ENCODE measurements at places on chromosomes 3 and 15.
A peak's percentile ranks its signal among the peaks of the same experiment; 100 is the strongest.

GRCh38 chr3:43768381-43768973 lies 77.7 kb downstream of the ABHD5 start:
- no peak for DNase-seq

DNA sequence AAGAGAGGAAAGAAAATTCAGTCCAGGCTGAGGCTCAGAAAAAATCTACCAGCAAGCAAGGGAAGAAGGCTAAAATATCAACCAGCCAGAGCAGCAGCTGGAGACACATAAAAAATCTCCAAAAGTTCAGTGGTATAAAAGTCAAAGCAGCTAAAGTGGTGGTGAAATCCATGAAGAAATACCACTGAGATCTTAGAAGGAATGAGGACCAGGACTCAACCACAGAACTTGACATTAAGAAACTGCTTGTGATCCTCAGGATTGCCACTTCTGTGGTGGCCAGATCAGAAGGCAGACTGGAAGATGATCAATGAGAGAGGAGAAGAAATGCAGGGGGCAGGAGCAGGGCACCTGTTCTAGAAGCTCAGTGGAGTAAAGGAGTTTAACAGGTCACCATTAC lies 22.5 kb downstream of the CNTN3 start:
- no peak for DNase-seq

DNA sequence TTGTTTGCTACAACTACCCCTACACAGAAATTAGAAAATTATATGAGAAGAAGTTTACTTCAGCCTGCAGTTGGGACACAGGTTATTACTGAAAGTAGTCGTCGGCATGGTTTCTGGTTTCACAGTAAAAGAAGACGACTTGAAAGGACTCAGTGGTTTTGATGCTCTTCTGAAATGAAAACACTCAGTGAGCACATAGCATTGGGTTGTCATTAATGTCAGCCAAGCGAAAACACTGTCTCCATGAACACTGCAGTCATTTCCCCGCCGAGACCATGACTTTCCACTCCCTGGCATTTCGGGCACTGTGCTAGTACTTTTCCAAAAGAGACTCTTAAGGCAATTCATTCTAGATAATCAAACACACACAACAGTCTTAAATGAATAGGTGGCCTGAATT lies 69.2 kb upstream of the ICE2 start:
- no peak for DNase-seq

DNA sequence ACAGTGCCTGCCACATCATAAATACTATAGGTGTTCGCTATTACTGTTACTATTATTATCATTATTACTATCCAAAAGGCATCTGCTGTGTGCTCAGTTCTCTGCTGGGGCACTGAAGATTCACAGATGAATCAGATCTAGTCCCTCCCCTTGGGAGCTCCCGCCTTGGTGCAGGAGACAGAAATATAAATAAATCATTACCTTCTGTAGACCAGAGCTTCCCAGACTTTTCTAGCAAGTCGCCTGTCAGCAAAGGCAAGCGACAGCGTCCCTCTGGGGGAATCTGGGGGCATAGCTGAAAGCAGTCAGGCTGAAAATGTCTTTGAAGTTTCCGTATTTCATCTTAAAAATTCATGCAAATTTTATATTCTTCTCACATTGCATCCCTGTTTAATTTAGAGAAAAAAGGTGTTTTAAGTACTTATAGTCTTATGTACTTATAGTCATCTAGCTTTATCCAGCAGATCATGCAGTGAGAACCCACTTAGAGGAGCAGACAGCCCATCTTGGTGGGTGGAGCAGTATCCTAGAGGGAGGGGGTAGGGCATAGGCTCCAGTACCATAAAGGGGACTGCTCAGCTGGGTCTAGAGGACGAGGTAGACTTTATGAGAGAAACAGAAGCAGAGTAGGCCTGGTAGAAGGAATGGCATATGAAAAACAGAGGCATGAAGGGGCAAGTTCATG lies 10.4 kb upstream of the BRPF1 start:
- no peak for DNase-seq

GRCh38 chr15:78654272-78654671 lies 13.3 kb upstream of the CHRNB4 start:
- no peak for DNase-seq

GRCh38 chr15:93477188-93477587 lies 388.2 kb upstream of the RGMA start:
- DNase-seq = no peak

DNA sequence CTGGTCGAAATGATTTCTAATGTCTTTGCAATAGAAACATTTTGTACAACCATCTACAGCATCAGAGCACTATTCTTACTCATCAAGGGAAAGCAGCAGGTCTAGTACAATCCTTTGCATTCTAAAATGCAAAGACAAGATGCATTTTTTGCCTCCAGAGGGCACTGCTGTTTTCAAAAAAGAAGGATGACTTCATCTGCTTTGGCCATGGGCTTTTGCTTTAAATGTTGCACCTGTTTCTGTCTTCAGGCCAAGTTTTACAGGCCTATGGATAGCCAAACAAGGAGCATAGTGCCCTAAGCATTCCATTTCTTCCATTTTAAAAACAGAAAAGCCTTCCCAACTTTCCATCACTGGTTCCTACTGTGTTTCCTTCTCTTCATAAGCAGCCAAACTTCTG lies 3.4 kb downstream of the PARP9 start:
- DNase-seq = peak; percentile 39

- no peak for DNase-seq
Observed at GRCh38 chr15:71080705-71081104, 34.6 kb upstream of the THSD4 start.

DNA sequence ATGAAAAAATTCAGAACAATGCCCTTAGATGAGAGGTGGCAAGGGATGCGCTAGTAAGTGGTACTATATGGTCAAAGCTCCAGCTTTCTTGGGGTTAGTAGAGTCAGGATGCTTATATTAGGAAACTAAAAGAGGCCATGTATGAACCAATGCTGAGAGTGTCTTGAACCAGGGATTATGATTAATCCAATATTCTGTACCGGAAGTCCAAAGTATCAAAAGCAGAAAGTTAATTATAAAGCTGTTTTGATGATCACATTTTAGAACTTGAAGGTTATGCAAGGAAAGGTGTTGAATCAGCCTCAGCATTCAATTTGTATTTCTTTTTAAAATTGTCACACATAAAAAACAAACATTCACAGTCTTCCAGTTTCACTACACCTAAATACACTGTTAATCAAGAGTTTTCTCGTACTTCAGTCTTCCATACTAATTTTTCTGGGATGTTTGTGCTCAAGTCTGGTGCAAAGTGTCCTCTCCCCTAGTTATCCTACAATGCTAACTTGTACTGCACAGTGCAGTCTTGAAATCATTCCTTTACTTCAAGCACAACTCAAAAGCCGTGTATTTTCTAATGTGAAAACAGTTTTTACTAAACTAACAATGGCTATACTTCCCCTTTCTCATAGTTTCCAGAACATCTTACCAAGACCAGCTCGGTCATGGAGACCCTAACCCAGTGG lies 10.7 kb upstream of the FAH start:
- no peak for DNase-seq

- no peak for DNase-seq
Observed at GRCh38 chr3:169161011-169161410, 502.5 kb downstream of the MECOM start.

- no peak for DNase-seq
Observed at GRCh38 chr15:48467801-48468200, 136.6 kb downstream of the DUT start.

- DNase-seq = peak; percentile 10
Observed at GRCh38 chr3:159322322-159322939, 520.6 kb downstream of the MFSD1 start.

DNA sequence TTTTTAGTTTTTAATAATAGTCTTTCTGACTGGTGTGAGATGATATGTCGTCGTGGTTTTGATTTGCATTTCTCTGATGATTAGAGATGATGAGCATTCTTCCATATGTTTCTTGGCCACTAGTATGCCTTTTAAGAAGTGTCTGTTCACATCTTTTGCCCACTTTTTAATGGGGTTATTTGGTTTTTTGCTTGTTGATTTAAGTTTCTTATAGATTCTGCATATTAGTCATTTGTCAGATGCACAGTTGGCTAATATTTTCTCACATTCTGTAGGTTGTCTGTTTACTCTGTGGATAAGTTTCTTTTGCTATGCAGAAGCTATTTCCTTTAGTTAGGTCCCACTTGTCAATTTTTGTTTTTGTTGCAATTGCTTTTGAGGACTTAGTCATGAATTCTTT lies 185.4 kb downstream of the SUCNR1 start:
- DNase-seq = no peak

DNA sequence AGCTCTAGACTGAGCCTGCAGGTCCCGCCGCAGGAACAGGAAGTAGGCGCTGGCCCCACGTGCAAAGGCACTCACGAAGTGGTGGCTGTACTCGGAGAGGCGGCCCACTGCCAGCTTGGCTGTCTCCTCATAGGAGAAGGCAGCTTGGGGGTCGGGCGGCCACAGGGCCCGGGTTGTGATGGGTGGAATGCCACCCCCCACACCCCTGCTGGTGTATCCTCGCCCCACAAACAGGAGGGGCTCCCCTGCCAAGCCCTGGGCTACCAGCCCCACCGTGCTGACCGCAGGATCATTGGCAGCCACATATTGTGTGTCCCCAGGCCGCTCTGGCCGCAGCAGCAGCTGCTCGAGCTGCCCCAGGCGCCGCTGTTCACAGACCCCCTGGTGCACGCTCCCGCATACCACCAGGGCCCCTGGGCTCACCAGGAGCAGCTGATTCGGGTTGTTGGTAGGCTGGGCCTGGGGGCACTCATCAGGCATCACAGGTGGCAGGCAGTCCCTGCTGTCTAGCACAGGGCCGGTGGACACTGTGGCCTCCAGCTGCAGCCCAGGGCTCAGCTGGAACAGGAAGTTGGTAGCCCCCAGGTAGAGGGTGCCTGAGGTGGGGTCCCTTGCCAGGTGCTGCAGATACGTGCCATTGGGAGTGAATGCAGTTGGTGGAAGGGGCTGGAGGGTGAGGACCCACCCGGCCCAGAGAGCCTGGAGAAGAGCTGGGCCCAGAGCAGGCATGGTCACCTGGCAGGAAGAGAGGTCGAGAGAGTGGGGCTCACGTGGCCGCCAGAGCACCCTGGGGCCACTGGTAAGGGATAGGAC lies 5.8 kb downstream of the PLXNB1 start:
- no peak for DNase-seq

DNA sequence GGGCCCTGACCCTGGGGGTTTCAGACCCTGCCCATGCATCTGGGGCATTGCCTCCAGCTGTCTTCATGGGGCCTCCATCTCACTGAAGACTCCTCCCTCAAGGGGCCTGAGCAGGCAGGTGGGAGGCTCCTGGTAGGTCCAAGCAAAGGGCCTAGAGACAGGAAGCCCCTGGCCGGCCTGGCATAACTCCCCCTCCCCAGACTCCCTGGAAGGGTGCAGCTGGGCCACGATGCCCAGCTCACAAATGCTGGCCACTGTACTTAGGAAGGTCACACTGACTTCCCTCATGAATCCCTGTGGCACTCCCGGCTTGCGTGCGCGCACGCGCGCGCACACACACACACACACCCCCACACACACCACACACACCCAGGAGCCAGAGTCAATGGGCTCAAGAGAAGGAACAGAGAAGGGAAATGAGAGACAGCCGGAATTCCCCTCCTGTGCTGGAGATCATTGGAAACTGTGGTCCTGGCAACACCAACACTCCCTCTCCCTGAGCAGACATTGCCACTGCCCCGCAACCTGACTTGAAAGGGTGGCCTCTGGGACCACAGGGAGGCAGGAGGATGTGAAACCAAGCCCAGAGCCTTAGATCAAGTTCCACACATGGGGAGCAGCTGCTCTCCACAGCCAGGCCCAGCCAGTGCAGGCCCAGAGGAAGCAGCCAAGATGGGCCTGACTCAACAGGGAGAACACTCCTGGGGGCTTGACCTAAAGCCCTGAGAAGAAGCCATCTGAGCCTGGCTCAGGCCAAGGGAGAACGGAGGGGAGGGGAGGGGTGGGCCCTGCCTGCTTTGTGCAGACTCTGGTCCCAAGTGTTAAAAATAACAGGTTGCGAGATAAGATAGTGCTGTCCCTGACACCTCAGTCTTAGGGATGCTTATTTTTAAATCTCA lies 69.7 kb downstream of the SCN5A start:
- DNase-seq = no peak

- no peak for DNase-seq
Observed at GRCh38 chr3:116067326-116067725, 378.0 kb downstream of the LSAMP start.

DNA sequence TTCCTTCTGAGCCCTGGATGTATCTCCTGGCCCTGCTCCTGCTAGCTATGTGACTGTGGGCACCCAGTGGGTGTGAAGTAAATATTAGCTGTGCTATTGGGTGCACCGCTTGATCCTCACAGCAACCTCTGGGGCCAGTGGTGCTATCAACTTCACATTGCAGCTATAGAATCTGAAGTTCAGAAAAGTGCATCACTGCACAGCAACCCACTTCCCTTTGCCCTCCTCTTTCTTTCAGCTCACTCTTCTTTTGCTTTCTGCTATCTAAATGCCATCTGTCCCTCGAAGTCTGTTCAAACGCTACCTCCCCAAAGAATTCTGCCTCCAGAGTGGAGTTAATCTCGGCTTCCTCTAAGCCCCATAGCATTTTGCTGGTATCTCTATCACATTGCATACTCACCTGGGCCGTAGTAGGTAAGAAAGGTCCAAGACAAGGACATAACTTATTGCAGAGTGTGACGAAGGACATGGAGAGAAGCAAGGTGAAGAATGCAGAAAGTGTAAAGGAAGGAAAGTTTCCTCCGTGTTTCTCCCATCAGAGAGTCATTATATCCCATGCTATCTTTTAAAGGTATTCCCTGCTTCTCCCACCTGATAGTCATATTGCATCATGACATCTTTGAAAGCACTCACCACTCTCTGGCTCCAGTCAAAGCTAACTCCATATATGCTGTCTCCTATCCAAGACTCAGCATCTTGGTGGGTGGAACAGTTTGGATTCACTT lies 57.1 kb upstream of the BCL6 start:
- DNase-seq = no peak

- no peak for DNase-seq
Observed at GRCh38 chr15:83926116-83926515, 272.2 kb downstream of the ADAMTSL3 start.

GRCh38 chr3:411226-411625 lies 214.7 kb downstream of the CHL1 start:
- no peak for DNase-seq

GRCh38 chr3:127307112-127307835 lies 19.4 kb upstream of the PRR20G start:
- DNase-seq = no peak

GRCh38 chr3:162670181-162670580 lies 1173.6 kb downstream of the OTOL1 start:
- no peak for DNase-seq

DNA sequence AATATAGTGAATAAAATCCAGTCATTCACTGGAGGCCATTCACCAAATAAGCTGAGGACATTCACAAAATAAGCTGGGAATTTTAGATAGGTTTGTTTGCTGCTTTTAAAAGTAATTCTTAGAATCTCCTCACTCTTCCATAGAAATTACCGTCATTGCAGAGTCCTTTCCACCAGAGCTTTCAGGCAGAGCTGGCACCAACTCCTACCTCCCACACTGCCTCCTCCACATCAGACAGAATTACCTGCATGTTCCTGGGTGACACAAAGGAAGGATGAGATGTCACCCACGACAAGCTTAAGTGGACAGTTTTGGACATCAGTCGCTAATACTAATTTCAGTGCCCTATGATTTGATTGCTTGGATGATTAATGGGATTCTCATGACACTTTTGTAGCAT lies 1113.2 kb downstream of the IGSF11 start:
- no peak for DNase-seq

Data from SK-N-MC (cell line).